GM04504 (cell line): ENCODE measurements at places on chromosomes 4 and X.
A peak's percentile ranks its signal among the peaks of the same experiment; 100 is the strongest.

GRCh38 chr4:7872264-7872771 is 67.3 kb downstream of the AFAP1 start:
- DNase-seq, result peak; percentile 88

GRCh38 chr4:156991161-156991560 is 19.6 kb upstream of the PDGFC start:
- no peak for DNase-seq

DNA sequence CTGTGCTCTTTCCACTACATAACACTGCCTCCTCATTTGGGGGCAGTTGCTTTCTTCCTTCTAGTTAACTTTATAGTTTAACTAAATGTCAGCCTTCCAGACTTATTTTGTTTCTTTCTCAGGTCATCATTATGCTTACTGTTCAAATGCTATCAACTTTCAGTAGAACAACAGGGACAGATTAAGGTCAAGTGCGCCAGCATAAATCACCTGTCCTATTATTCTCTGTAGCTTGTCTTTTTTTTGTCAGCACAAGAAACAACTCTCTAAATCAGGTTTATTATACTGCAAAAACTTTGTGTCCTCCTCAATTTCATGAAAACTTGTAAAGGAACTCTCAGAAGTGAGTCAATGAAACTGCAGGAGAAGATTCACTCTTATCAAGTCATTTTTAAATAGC is 19.6 kb downstream of the SPANXA2 start:
- no peak for DNase-seq

DNA sequence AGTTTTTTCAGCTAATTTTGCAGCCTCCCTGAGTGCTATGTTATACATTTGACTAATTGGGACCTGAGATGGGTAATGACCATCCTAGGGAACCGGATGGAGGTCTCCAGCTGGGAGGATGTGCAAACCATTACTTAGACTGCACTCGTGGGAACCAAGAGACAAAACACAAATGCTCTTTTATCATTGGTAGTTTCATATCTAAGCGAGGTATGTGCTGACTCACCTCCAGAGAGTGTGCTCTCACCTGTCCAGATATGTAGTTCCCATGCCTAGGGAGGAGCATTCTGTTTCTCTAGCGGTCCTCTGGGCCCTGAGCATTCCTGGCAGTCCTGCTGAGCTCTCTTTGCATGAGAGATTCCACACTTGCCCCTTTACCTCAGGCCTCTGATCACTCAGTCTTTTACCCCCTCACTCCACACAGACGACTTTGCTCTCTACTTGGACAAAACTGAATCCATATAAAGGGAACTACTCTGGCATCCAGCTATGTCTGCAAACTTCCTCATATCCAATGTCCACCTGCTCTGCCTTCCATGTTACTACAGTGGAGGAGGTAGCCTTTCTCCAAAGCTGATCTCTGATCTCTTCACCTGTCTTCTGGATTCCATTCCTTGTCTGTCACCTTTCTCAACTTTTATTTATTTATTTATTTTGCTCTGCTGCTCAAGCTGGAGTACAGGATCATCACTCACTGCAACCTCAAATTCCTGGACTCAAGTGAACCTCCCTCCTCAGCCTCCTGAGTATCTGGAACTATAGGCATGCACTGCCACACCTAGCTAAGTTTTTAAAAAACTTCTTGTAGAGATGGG is 88.4 kb downstream of the LRP2BP start:
- DNase-seq, result no peak

DNA sequence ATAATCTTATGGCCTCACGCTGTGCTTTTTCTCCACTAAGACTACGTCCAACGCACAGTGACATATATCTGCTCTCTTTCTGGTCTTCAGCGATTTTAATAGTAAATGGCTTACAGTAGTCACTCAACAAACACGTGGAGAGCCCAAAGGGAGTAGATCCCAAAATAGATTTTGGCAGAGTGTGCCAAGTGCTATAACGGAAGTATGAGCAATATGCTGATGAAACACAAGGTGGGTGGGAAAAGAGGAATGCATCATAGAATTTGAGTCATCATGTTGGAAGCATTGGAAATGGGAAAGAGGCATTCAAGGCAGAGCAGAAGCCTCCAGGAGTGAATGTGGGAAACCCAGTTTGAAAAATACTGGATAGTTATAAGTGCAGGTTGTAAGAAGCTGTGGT is 129.1 kb upstream of the LDB2 start:
- DNase-seq, result peak; percentile 94

DNA sequence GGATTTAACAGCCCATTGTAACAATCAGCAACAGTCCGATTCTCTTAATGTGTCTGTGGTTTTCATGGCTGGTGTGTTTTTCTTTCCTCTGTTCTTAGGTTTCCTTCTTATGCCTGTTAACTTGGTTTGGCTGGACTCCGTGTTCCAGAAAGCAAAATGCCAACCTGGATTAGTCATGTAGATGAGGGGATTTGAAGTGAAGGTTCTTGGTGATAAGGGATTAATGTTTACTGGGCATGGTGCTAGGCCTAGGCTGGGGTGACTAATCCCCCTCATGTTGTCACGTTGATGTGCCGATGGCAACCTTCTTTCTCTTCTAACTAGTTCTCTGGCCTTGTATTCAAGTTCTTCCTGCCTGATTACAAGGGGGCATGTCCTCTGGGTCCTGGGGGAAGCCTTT is 85.9 kb downstream of the REPS2 start:
- DNase-seq, result no peak

DNA sequence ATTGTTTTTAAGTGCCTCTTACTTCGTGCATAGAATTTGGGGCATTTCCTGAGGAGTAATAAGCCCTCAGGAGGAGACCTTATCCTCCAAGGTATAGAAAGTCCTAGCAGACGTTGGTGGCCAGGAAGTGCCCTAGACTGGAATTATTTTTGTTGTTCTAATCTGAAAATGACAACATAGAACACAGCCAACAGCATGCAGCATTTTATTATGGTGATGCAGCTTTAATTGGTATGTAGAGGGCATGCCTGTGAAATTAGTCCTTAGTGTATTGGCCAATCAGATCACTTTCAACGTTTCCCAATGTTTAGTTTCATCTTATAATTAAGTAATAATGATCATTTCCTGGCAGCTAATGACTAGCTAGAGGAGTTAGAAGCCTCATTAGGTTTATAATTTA is 199.2 kb downstream of the SHROOM3 start:
- no peak for DNase-seq

- peak; percentile 44 for DNase-seq
Measured at GRCh38 chrX:100090931-100091330, 319.1 kb downstream of the PCDH19 start.

- peak; percentile 17 for DNase-seq
Measured at GRCh38 chr4:26288355-26288909, 32.4 kb upstream of the RBPJ start.

DNA sequence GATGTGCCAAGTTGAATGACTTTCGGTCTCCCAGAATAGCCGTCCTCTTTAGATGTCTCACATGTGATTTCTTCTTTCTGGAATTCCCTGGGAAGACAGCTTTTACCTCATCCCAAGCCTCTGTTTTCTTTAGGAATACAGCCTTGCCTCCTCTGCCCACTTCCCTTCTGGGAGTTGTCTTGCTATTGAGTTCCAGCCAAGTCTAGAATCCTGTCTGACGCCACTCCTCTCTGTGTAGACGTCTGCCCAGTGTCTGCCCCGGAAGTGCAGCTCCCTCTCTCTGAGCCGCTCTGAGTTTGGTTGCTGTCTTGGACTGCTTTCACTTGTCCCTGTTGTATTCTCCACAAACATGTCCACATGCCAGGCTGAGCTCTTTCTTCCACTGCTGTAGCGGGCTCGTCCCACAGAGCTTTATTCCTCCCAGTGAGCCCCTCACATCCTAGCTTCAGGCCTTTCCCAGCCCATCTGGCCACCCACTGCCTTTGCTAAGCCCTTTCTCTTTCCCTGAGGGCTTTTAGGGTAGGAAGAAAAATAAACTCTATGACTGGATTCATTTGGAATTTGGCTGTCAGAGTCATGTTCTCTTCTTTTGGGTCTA is 9.0 kb upstream of the IGFBP7 start:
- DNase-seq, result peak; percentile 78

DNA sequence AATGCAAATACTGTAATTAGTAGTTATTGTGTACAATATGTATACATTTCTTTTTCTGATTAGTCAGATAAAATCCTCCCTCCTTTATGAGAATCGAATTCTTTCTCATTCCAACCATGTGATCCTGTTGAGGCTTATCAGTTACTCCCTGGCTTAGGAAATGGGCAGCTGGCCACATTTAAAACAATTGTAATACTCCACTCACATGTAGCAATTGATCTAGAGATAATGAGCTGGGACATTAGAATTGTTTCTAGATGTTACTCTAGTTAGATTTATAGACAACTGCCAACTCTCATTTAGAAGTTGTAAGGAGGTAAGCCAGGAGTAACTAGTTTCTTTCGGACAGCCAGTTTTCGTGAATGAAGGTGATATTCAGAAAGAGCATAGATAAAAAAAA is 859.3 kb upstream of the AADAT start:
- DNase-seq, result no peak

DNA sequence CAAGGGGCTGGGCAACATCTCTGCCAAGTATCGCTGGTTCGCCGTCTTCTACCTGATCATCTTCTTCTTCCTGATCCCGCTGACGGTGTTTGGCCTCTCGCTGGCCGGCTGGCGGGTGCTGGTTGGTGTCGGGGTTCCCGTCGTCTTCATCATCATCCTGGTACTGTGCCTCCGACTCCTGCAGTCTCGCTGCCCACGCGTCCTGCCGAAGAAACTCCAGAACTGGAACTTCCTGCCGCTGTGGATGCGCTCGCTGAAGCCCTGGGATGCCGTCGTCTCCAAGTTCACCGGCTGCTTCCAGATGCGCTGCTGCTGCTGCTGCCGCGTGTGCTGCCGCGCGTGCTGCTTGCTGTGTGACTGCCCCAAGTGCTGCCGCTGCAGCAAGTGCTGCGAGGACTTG is 20.6 kb downstream of the SLC34A2 start:
- no peak for DNase-seq

DNA sequence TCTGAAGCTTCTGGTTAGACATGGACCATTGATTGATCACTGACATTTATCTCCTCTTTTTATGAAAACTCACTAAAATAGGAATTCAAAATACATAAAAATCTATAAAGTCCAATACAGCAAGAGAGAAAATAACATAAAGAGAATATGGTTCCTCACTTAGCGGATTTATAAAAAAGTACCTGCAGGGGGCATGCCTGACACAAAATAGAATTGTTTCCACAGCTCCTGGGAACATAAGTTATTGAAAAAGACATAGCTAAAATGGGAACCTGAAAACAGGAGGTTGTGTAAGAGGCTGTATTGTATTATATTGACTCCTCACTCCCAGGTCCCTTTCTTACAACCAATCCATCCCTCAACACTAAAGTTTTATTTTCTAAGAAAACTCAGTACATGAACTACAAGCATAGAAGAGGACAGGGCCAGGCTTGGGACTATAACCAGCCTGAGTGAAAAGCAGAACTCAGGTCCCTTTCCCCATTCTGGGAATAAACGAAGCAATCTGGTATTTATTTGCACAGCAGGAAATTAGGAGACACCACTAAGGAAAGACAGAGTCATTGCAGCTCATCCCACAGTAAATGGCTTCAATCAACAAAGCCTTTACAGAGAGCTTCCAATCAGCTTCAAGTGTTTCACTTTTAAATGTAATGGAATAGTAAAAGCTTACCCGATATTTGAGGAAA is 121.1 kb upstream of the NDST4 start:
- no peak for DNase-seq
